WTC11 (cell line): ENCODE measurements at places on chromosomes 2 and 18.
A peak's percentile ranks its signal among the peaks of the same experiment; 100 is the strongest.

GRCh38 chr2:236061497-236061896 lies 106.7 kb downstream of the GBX2 start:
- no peak for DNase-seq

DNA sequence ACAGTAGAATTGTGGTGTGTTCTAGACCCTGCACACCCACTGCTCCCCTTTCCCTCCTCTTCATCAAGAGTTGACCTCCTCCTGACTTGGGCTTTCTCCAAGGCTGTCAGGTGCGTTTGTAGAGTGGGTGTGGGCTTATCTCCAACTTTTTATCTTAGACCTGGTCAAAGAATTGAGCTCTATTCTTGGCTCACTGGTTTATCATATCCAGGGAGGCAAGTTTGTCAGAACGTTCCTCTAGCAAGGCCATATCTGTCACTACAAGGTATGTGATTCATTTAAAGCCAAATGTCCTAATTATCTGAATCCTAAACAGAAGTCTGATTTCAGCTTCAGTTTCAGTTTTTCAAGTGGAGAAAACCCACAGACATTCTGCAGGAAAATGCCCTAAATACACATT lies 117.1 kb upstream of the MGAT5 start:
- DNase-seq: no peak

DNA sequence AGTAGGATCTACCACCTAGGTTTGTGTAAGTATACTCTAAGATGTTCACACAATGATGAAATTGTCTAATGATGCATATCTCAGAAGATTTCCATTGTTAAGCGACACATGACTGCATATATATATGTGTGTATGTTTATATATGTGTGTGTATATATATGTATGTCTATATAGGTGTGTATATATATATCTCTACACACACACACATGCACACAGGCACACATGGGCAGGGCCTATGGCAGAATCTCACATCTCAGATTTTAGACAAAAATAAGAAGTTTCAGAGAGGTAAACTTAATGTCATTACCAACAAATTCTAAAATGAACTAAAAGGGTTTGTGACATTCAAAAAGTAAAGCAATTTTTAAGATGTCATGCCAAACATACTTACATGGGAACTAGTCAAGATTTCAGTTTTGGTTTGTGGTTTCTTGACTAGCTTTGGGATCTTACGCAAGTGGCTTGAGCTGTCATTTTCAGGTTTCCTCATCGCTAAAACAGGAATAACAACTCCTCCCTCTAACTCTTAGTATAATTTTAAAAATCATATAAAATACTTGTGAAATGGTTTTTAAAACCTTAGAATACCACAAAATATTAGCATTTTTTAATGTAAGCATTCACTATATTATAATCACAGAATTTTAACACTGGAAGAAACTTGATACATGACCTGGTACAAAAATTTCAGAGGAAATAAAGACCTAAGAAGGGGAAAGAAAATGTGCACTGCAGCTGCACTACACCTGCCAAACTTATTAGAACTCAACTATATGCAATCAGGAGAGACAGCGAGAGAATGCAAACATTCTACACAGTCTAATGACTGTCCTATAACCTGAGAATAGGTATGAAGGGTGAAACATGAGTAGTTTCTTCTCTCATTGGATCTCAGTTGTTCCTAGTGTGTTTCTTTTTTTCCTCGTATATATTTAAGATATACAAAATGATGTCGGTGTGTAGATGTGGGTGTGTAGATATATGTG lies 75.7 kb downstream of the TTC21B start:
- DNase-seq: no peak

DNA sequence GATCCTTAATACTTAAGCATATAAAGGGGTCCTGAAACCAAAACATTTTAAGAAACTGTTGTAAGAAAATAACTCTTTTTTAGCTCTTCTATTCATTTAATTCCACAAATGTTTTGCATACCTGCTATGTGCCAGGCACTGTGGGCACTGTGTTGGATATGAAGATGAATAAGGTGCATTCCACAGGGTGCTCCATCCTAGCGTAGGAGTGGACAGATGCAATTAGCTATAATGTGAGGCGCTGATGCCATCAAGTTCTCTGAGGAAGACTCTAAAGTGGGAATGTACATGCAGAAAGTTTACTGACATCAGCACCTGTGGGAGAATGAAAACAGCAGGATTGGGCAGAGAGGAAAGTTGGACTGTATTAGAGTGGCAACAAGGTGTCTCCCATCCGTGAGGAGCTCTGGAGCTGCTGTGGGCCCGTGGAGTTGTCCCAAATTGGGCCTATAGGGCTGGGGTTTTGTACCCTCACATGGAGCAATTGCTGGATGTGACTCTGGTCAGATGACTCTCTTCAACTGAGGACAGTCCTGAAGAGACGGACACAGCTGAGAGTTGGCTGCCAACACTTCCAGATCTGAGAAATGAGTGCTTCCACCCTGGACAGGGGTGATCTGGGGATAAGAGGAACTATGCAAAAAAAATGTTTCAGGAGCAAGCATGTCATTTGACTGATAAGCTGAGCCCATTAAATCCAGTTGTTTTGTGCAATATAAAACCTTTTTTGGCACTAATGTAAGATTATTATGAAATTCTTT lies 22.3 kb downstream of the CD8A start:
- DNase-seq: no peak

- DNase-seq: peak; percentile 83
These were observed 180.2 kb downstream of the RNF144A start for GRCh38 chr2:7097353-7097895.

- no peak for DNase-seq
These were observed 160.0 kb upstream of the GCFC2 start for GRCh38 chr2:75870651-75871137.

- no peak for DNase-seq
These were observed 750.8 kb upstream of the ID2 start for GRCh38 chr2:7930800-7931635.

- DNase-seq: no peak
These were observed 222.8 kb downstream of the SOX11 start for GRCh38 chr2:5914811-5915611.

DNA sequence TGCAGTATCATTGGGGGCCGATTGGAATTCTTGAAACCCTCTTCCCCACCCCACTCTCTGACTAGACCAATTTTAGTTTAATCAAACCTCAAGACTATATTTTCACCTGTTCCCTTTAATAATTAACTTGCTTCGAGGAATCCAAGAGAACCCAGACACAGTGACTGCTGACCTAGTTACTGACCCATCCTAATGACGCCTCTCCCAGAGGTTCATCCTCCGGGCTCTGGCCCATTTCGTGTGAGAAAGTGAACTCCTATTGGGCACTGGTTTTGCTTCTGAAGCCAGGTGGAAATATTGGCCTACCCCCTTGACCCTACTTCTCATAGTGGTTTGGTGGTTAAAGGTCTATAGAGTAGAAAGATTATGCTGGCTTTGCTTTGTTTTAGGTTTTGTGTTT lies 39.9 kb downstream of the RPL37A start:
- no peak for DNase-seq

DNA sequence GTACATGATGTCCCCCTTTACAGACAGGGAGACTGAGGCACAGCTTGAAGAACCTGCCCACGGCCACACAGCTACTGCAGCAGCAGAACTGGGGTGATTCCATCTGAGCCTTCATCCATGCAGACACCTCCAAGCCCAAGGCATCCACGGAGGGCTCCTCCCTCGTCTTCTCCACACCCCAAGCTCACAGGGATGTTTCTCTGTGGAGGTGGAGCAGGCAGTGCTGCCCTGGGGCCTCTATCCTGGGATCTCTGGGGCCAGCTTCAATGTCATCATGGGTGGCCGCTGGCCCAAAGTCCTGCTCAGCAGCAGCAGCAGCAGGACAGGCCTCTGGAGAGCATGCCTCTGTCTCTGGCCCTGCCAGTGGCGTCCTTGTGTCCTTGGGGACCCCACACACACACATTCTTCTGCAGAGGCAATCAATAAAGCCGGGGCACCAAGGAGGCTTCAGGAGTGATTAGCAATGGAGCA lies 31.2 kb downstream of the ADI1 start:
- DNase-seq: no peak

DNA sequence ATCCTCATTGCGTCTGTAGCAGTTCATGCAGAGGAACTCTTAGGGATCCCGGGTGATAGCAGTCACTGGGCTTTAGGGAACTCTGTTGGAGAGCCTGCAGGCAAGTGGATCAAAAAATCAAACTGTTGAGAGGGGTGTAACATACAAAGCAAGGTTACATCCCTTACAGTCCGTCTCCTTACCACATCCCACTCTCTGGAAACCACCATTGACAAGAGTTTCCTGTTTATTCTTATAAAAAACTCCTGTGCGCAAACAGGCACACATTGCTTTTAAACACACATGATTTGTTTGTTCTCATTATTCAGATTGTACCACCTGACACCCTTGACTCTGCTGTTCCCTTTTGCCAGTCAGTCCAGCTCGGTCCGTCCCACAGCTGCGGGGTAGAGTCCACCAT lies 137.7 kb downstream of the LTBP1 start:
- DNase-seq: no peak

GRCh38 chr2:160576054-160576499 lies 82.5 kb upstream of the RBMS1 start:
- DNase-seq: no peak

- DNase-seq: no peak
These were observed 17.2 kb downstream of the REV1 start for GRCh38 chr2:99472600-99472960.

DNA sequence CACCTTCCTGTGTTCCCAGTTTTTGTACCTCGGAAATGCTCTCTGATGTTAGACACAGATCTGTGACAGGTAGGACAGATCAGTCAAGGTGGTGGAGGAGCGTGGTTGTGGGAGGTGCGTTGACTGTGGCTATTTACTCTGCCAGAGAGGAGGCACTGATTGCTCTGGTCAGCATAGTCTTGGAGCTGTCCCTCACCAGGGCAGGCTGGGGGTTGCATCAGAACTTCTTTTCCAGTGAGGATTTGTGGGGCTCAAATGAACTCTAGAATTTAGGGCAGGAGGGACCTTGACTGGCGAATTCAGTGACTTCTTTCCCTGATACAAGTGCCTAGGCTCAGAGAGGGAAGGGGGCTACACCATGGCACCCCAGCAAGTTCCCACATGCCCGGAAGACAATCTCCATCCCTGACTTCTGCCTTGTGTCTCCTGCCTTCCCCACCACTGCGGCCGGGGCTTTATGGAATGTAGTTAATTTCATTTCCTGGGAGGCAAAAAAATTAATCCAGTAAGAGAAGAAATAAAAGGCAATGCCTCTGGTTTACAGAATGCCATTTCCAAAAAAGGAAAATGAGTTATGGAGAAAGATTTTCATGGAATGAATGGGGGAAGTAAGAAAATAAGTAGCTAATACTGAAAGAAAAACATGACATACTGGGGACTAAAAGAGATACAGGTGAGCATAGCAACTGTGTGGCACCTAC lies 26.1 kb downstream of the NIFK start:
- DNase-seq: no peak

- no peak for DNase-seq
These were observed 172.7 kb upstream of the SERPINE2 start for GRCh38 chr2:224211791-224212190.

- DNase-seq: no peak
These were observed 3.5 kb upstream of the IGFBP5 start for GRCh38 chr2:216698895-216699294.

- no peak for DNase-seq
These were observed 222.6 kb downstream of the NOL4 start for GRCh38 chr18:34002130-34002529.
